IMR-90 (cell line): ENCODE measurements at places on chromosomes 6 and 20. TPM values are rescaled to one million over a fixed set of nuclear protein-coding genes. Genes with fewer than 3 reads are reported as not detected.
A peak's percentile ranks its signal among the peaks of the same experiment; 100 is the strongest.

The ARMH2 gene
- total RNA-seq: not detected in 2 replicates

DNA sequence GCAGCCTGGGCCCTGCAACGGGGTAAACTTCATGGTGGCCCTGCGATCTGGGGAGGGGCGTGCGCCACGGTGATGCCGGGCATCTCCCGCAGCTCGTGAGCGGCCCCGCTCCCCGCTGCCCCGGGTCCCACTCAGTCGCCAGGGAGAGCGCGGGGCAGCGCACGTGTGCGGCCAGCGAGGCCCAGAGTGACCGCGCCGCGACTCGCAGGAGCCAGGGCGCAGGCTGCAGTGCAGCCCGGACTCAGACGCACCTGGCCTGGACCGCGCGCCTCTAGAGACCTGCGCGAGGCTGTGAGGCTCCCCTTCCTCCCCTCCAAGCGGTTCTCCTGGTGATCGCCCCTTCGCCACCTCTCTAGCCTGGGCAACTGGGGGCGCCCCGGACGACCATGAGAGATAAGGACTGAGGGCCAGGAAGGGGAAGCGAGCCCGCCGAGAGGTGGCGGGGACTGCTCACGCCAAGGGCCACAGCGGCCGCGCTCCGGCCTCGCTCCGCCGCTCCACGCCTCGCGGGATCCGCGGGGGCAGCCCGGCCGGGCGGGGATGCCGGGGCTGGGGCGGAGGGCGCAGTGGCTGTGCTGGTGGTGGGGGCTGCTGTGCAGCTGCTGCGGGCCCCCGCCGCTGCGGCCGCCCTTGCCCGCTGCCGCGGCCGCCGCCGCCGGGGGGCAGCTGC is 652 bp downstream of the BMP6 start:
- H3K4me3 ChIP-seq: peak overlapping the region; percentile 60
- H3K27me3 ChIP-seq: peaks cover 45% of the 10 kb centered on the region
- H3K36me3 ChIP-seq: no peaks in the 10 kb centered on the region
- DNase-seq: no peak
- no peak overlapping the region; the same call in 1 of the 2 replicates for H3K27ac ChIP-seq

- H3K36me3 ChIP-seq: peaks cover 6% of the 10 kb centered on the region
- peak; percentile 84 for DNase-seq
- peak overlapping the region; percentile 76 for H3K4me3 ChIP-seq
- peak overlapping the region; percentile 89 for H3K27ac ChIP-seq
- H3K4me1 ChIP-seq: peaks cover 4% of the 10 kb centered on the region; the same call in 1 of the 2 replicates
Observed at GRCh38 chr6:146545581-146545980, 1.9 kb downstream of the RAB32 start.

- H3K4me1 ChIP-seq: no peaks in the 10 kb centered on the region
- H3K36me3 ChIP-seq: no peaks in the 10 kb centered on the region
- H3K4me3 ChIP-seq: no peak overlapping the region
- H3K27me3 ChIP-seq: peaks cover 50% of the 10 kb centered on the region
Observed at GRCh38 chr20:38804682-38805501, 605 bp upstream of the PPP1R16B start.

DNA sequence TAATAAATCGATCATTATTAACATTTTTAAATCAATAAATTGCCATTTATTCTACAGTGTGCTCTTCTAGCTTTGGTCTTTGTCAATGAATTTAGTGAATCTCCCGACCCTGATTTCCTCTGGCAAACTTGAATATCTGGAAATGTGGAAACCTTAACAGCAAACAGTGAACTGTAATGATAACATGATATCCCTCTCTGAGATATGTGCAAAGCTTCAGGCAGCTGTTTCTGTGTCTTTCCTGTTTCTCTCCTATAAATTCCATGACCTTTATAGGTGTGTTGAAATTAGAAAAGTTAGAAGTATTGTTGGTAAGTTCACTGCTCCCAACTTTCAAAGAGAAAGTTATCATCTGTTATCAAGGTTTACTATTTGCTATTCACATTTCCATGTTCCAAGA is 218.8 kb upstream of the RNF217 start:
- H3K27ac ChIP-seq: no peak overlapping the region
- no peaks in the 10 kb centered on the region for H3K36me3 ChIP-seq
- no peaks in the 10 kb centered on the region for H3K4me1 ChIP-seq
- DNase-seq: no peak
- no peaks in the 10 kb centered on the region for H3K27me3 ChIP-seq
- no peak overlapping the region for H3K4me3 ChIP-seq

DNA sequence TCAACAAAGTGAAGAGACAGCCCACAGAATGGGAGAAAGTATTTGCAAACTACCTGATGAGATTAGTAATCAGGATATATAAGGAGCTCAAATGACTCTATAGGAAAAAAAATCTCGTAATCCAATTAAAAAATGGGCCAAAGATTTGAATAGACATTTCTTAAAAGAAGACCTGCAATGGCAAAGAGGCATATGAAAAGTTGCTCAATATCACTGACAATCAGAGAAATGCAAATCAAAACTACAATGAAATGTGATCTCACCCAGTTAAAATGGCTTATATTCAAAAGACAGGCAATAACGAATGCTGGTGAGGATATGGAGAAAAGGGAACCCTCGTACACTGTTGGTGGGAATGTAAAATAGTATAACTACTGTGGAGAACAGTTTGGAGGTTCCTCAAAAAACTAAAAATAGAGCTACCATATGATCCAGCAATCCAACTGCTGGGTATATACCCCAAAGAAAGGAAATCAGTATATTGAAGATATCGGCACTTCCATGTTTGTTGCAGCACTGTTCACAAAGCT is 65.0 kb downstream of the TOX2 start:
- peaks cover 10% of the 10 kb centered on the region for H3K4me1 ChIP-seq
- peaks cover 5% of the 10 kb centered on the region; the same call in 1 of the 2 replicates for H3K36me3 ChIP-seq
- no peak overlapping the region for H3K4me3 ChIP-seq
- H3K27me3 ChIP-seq: no peaks in the 10 kb centered on the region
- DNase-seq: no peak

DNA sequence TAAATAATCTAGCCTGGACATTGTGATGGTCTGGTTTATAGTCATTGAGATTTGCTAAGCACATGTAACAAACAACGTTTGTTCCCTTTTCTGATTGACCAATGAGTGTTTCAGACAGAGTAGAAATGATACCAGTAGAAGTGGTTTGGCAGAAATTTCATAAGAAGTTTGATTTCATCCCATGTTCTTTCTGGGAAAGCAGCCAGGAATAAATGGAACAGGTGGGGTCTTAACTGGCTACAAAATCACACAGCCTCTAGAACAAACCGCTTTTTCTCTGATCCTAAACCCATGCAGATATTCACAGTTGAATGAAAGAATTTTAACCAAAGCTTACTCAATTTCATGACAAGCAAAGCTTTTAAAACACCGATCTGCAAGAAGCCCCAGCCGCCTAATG is 227.5 kb downstream of the UST start:
- H3K27ac ChIP-seq: no peak overlapping the region
- H3K4me3 ChIP-seq: no peak overlapping the region
- H3K36me3 ChIP-seq: no peaks in the 10 kb centered on the region
- H3K27me3 ChIP-seq: no peaks in the 10 kb centered on the region

- peaks cover 54% of the 10 kb centered on the region for H3K27me3 ChIP-seq
- no peaks in the 10 kb centered on the region for H3K36me3 ChIP-seq
- peak; percentile 87 for DNase-seq
- no peaks in the 10 kb centered on the region for H3K4me1 ChIP-seq
Observed at GRCh38 chr20:34190679-34191090, 50.5 kb upstream of the ASIP start.

The CST5 gene
- total RNA-seq: not detected in 2 replicates

DNA sequence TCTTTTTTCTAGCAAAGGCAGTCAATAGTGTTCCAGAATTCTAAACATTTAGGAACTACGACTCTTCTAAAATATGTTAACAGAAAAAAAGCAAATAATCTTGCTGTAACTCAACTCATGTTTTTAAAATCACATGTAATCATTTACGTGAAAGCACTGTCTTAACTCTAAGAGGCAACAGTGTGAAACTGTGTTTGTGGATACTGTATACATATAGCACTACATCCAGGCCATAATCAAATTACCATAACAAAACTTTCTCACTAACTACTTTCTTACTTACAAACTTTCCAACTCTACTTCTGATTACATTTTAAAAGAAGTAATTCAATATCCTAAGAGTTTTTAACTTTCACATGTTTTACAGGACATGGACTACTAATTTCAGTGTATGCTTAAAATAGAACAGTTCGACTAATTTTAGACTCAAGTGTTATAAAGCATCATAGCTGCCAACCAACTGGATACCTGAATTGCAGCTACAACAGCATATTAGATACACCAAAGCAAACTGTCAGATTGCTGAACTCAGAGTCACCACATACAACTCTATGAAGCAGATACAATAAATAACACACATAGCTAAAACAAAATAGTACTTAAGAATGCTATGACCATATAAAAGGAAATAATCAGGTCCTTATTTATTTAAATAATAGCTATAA is 121.6 kb upstream of the BEND6 start:
- no peak for DNase-seq
- H3K4me1 ChIP-seq: peaks cover 6% of the 10 kb centered on the region
- no peak overlapping the region for H3K27ac ChIP-seq
- H3K27me3 ChIP-seq: no peaks in the 10 kb centered on the region

GRCh38 chr20:58381627-58382026 is 7.4 kb upstream of the VAPB start:
- H3K36me3 ChIP-seq: no peaks in the 10 kb centered on the region
- H3K27me3 ChIP-seq: peaks cover 2% of the 10 kb centered on the region; the same call in 1 of the 2 replicates
- no peak overlapping the region for H3K4me3 ChIP-seq
- no peaks in the 10 kb centered on the region for H3K4me1 ChIP-seq
- H3K27ac ChIP-seq: no peak overlapping the region

GRCh38 chr6:137316626-137317025 is 97.4 kb upstream of the IFNGR1 start:
- H3K36me3 ChIP-seq: no peaks in the 10 kb centered on the region
- no peaks in the 10 kb centered on the region for H3K4me1 ChIP-seq
- no peak overlapping the region for H3K4me3 ChIP-seq
- H3K27ac ChIP-seq: no peak overlapping the region
- DNase-seq: no peak

GRCh38 chr20:41587523-41587922 is 30.7 kb downstream of the CHD6 start:
- no peak for DNase-seq
- H3K36me3 ChIP-seq: peaks cover 2% of the 10 kb centered on the region; the same call in 1 of the 2 replicates
- no peaks in the 10 kb centered on the region for H3K27me3 ChIP-seq
- no peak overlapping the region for H3K4me3 ChIP-seq
- H3K4me1 ChIP-seq: peaks cover 4% of the 10 kb centered on the region; the same call in 1 of the 2 replicates

DNA sequence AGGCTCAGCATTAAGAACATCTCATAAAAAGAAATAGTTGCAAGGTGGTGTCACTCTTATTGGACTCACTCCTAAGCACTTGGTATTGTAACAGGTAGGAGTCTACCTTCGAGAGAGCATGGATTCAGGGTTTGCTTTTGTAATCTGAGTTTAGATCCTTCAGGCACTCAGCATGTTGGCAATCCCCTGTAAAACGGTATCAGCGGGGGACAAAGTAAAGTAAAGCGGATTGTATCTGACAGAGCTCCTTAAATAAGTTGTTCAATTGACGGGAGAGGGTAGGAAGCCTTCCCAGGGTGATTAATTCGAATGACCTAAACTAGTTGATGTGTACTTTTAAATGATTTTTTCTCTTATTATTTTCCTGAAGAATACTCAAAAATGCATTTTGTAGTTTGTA is 869.8 kb upstream of the EPHA7 start:
- H3K27ac ChIP-seq: no peak overlapping the region
- H3K4me3 ChIP-seq: no peak overlapping the region
- H3K4me1 ChIP-seq: no peaks in the 10 kb centered on the region
- DNase-seq: no peak

DNA sequence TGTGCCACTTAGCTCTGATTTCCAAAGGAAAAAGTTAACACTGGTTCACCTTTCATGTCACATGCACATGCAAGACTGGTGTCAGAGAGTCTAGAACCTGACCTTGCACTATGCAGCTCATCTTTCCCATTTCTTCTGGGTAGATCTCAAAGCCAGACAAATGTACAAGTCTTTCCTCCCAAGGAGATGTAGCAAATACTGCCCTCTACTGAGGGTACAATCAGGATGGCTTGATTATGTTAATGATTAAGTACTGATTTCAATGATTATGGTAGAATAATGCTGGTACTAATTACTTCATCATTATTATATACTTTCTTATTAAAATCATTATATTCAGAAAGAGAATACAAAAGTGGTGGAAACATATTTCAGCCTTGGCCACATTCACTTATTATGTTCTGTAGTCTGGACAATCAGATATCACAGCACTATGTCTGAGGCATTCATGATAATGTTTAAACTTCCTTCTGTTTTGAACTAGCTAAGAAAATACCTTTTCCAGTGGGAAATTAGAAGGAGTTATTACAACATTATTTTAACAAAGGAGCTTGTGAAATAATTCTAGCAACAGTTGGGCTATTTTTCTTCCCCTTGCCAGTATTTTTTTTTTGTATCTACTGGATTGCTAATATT is 68.5 kb upstream of the FOXO3 start:
- no peak overlapping the region for H3K27ac ChIP-seq
- H3K4me3 ChIP-seq: no peak overlapping the region
- H3K27me3 ChIP-seq: no peaks in the 10 kb centered on the region
- no peaks in the 10 kb centered on the region for H3K4me1 ChIP-seq

DNA sequence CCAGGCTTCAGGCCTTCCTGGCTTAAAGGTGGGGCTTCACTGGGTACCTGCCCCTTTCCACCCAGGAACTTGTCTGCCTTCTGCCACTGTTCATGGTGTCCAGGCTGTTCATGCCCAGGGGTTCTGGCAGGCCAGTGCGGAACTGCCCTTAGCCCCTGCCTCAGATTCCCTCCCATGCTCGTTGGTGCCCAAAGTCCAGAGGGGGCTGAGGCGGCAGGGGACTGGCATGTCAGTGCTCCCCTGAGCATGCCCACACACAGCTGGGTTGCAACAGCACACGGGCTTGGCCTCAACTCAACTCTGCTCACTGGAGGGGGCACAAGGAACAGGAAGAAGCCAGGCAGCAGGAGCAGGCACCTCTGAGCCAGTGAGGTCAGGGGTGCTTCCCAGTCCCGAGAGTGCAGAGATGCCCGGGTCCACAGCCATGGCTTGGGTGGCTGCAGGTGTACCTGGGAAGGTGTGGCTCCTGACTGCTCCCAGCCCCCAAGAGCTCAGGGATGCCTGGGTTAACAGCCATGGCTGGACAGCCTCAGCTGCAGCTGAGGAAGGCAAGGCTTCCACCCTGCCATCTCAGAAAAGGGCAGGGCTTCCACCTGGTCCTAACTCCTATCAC is 845.9 kb downstream of the EYS start:
- H3K27ac ChIP-seq: no peak overlapping the region
- H3K27me3 ChIP-seq: no peaks in the 10 kb centered on the region
- H3K4me1 ChIP-seq: no peaks in the 10 kb centered on the region
- H3K36me3 ChIP-seq: no peaks in the 10 kb centered on the region

- H3K4me3 ChIP-seq: no peak overlapping the region
- no peak overlapping the region for H3K27ac ChIP-seq
- H3K36me3 ChIP-seq: no peaks in the 10 kb centered on the region
- no peak for DNase-seq
- no peaks in the 10 kb centered on the region for H3K27me3 ChIP-seq
- no peaks in the 10 kb centered on the region for H3K4me1 ChIP-seq
Observed at GRCh38 chr6:35973670-35974222, 50.7 kb downstream of the SLC26A8 start.
